Caco-2 (cell line): ENCODE measurements at places on chromosomes 3 and 15. TPM values are rescaled to one million over a fixed set of nuclear protein-coding genes. Genes with fewer than 3 reads are reported as not detected.

DNA sequence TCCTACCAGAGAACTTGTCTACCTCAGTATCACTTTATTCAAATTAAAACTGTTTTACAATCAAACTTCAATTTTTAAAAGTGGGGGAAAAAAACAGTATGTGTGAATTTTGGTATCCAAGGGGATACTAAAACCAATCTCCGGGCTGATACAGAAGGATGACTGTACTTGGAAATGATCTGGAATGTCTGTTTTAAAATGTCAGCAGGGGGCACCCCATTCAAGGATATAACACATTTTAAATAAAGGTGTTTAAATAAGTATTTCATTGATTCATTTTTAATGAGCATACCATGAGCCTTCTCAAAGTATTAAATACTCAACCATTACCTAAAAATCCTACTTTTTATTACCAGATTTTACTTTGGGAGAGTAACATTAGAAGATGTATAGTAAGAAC lies 67.9 kb downstream of the ULK4 start:
- H3K4me3 ChIP-seq = no peak overlapping the region
- no peaks in the 10 kb centered on the region for H3K4me1 ChIP-seq
- no peaks in the 10 kb centered on the region for H3K36me3 ChIP-seq
- peak; percentile 44 for DNase-seq

- H3K36me3 ChIP-seq = no peaks in the 10 kb centered on the region
- H3K4me1 ChIP-seq = no peaks in the 10 kb centered on the region
- H3K27ac ChIP-seq = no peak overlapping the region
- no peaks in the 10 kb centered on the region for H3K27me3 ChIP-seq
- H3K4me3 ChIP-seq = no peak overlapping the region
Observed at GRCh38 chr3:14516738-14517345, 23.3 kb downstream of the GRIP2 start.

DNA sequence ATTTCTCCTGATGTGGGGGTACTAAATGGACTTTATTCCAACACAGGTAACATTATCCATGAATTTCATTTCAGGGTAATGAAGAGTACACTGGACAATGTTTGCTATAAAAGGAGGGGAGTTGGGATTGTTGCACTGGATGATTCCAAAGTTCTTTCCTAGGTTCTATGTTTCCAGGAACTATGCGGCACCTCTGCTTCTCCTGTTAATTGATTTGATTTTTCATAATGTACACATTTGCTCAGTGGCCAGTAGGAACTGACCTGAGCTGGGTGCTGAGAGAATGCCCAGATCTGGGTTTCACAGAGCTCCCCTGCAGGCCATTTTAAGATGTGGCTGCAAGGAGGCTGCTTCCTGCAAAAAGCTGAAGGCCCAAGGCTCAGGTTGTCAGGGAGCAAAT lies 171.7 kb downstream of the KLF13 start:
- H3K36me3 ChIP-seq = no peaks in the 10 kb centered on the region
- DNase-seq = no peak
- H3K27me3 ChIP-seq = no peaks in the 10 kb centered on the region
- no peak overlapping the region for H3K4me3 ChIP-seq
- no peak overlapping the region for H3K27ac ChIP-seq

- no peak for DNase-seq
- H3K4me1 ChIP-seq = no peaks in the 10 kb centered on the region
- no peaks in the 10 kb centered on the region for H3K36me3 ChIP-seq
- no peak overlapping the region for H3K4me3 ChIP-seq
- no peaks in the 10 kb centered on the region for H3K27me3 ChIP-seq
Observed at GRCh38 chr3:43857361-43858293, 166.9 kb downstream of the ABHD5 start.

The RTP3 gene
- total RNA-seq = not detected in 2 replicates

The FRMD5 gene
- 17.4 and 19.5 TPM in 2 replicates for total RNA-seq

The DAZL gene
- not detected in 2 replicates for total RNA-seq

- no peaks in the 10 kb centered on the region for H3K36me3 ChIP-seq
- DNase-seq = no peak
- H3K4me1 ChIP-seq = peaks cover 9% of the 10 kb centered on the region; the same call in 1 of the 2 replicates
- H3K27me3 ChIP-seq = no peaks in the 10 kb centered on the region
- no peak overlapping the region for H3K27ac ChIP-seq
- H3K4me3 ChIP-seq = no peak overlapping the region
Observed at GRCh38 chr3:108024146-108024850, 66.5 kb downstream of the CD47 start.

The MNS1 gene
- total RNA-seq = 2.6 and 3.0 TPM in 2 replicates

The P2RY1 gene
- total RNA-seq = 6.0 and 8.5 TPM in 2 replicates

DNA sequence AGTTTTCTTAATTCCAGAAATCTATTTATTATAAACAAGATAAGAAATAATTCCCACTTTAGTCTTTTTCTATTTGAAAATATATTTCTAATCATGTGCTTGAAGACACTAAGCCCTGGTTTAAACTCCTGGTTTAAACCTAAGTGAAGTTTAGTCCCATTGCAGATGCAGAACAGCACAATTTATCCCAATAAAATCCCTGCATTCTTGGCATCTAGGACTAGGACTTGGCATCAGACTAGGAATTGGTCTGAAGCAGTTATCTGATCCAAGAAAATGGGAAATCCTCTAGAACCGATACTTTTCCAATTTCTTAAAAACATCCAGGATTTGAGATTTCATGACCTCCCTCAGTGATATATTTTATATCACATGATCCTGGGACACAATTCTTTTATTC lies 168.8 kb upstream of the VEPH1 start:
- no peak overlapping the region for H3K4me3 ChIP-seq
- no peak for DNase-seq

DNA sequence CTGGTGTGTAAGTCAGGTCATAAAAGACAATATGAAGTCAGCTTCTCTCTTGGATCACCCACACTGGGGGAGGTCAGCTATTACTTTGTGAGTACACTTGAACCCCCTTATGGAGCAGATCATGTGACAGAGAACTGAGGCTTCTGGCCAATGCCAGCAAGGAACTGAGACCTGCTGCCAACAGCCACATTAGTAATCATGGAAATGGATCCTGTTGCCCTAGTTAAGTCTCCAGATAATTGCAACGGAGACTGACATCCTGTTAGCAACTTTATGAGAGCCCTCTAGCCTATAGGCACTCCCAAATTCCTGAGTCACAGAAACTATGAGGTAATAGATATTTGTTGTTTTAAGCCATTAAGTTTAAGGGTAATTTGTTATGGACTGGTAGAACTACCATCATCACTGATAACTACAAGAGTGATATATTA lies 110.4 kb upstream of the GMNC start:
- no peak overlapping the region for H3K27ac ChIP-seq
- H3K4me1 ChIP-seq = no peaks in the 10 kb centered on the region
- no peak for DNase-seq
- no peaks in the 10 kb centered on the region for H3K36me3 ChIP-seq
